ENCODE measurements at places on chromosomes 6 and 20. TPM values are rescaled to one million over a fixed set of nuclear protein-coding genes. Genes with fewer than 3 reads are reported as not detected.
A peak's percentile ranks its signal among the peaks of the same experiment; 100 is the strongest.

DNA sequence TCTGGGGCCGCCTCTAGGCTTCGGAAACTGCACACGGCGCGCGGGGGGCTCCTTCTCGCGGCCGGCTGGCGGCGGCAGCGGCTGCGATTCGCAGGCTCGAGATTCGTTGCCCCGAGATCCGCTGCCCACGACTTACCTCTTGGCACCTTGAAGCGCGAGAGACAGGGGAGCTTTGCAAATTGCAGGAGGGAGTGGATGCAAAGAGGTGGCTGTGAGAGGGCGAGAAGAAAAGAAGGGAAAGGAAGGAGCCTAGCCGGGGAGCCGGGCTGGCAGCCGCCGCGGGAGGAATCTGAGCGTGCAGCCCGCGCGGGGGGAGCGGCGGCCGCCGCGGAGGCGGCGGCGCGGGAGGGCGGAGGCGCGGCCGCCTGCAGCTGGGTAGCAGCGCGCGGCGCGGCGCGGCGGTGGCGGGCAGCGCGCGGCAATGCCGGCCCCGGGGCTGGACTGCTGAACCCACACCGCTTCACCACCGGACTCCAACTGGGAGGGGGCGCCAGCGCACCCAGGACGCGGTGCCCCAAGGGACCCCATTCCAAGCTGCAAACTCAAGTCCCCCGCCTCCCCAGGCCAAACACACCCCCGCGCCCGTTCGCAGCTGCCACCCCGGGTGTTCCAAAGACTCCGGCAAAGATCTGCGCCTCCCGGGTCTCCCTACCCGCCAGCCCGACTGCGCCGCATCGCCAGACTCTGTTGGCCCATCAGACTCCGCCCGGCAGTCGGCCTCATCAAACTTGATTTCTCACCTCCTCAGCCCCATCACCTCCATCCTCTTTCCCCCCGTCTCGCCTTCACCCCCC, 44.2 kb upstream of the SUPT3H start:
- peaks cover 33% of the 10 kb centered on the region for H3K4me1 ChIP-seq
- DNase-seq = peak; percentile 45
- no peaks in the 10 kb centered on the region for H3K36me3 ChIP-seq
- H3K27ac ChIP-seq = no peak overlapping the region

Gene NNAT
- 59.8 TPM for total RNA-seq

Gene TGIF2
- 88.9 TPM for total RNA-seq

GRCh38 chr20:34941226-34941625, 14.4 kb downstream of the GSS start:
- H3K4me1 ChIP-seq = no peaks in the 10 kb centered on the region
- no peak for DNase-seq
- H3K36me3 ChIP-seq = peaks cover 44% of the 10 kb centered on the region

DNA sequence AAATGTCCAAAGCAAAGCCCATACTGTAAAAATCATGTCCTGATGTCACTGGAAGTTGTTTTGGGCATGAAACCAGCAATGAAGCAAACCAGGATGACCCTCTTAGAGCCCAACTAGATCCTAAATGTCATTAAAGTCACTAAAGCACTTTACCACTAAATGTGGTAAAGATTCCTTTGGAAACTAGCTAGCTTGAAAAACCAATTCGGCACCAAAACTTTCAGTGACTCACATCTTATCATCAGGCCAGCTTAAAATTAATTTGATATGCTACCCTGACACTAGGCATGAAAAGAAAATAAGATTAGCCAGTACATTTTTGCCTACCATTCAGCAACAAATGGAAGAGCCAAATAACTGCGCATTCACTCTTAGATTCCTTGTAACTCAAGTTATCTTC, 145.8 kb downstream of the PACRG start:
- H3K27ac ChIP-seq = no peak overlapping the region
- H3K4me1 ChIP-seq = peaks cover 3% of the 10 kb centered on the region
- no peak overlapping the region for H3K4me3 ChIP-seq
- DNase-seq = no peak
- no peaks in the 10 kb centered on the region for H3K36me3 ChIP-seq

Gene MRAP2
- total RNA-seq = 4.9 TPM

Gene GJA10
- not detected for total RNA-seq

DNA sequence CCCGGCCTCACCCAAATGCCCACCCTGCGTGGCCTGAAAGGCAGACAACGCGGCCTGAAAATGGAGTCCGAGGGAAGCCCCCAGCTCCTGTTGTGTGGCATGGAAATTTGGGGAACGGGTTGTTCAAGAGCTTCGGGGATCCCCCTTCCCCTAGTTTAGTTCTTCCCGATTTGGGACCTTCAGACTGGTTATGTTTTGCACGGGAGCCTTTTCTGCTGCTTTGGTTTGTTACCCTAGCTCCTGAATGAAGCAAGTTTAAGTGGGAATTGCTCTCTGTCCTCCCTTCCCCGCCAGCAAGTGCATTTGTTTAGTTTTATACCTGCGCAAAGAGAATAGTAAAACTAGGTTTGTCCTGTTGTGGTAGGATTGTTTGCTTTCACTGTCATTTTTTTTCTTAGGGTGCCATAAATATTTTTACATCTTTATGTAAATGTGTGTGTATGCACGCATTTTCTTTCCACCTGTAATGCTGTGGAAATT, 604 bp downstream of the SH3BGRL2 start:
- DNase-seq = no peak
- peaks cover 18% of the 10 kb centered on the region for H3K4me1 ChIP-seq
- peak overlapping the region; percentile 96 for H3K4me3 ChIP-seq
- H3K27ac ChIP-seq = no peak overlapping the region
